ENCODE measurements at places on chromosomes 3 and 15. TPM values are rescaled to one million over a fixed set of nuclear protein-coding genes. Genes with fewer than 3 reads are reported as not detected.

The DISP2 gene
- under 0.01 TPM for total RNA-seq

The ERICH6 gene
- under 0.01 TPM for total RNA-seq

The ALG1L2 gene
- 0.85 TPM for total RNA-seq

The LEKR1 gene
- total RNA-seq = 0.38 TPM

The DOCK3 gene
- 0.28 TPM for total RNA-seq

The SLC38A3 gene
- total RNA-seq = not detected

The ADGRG7 gene
- total RNA-seq = not detected

The FBXO40 gene
- not detected for total RNA-seq

The MAPK6 gene
- total RNA-seq = 62.9 TPM

The HRG gene
- not detected for total RNA-seq

The ZPLD1 gene
- 0.19 TPM for total RNA-seq

The NR2C2 gene
- 13.4 TPM for total RNA-seq

The C15orf62 gene
- not detected for total RNA-seq

The GRK7 gene
- not detected for total RNA-seq

The CGNL1 gene
- total RNA-seq = 3.1 TPM

The PPP1R2 gene
- total RNA-seq = 145 TPM

The VGLL4 gene
- total RNA-seq = 66.2 TPM

The PRRT3 gene
- 1.2 TPM for total RNA-seq

The CD200 gene
- total RNA-seq = 25.1 TPM

Data from regular cardiac myocyte (primary cell).